ENCODE measurements at places on chromosomes 5 and 9.

- no peak for DNase-seq
Measured at GRCh38 chr5:167777746-167778145, 513.7 kb upstream of the WWC1 start.

GRCh38 chr9:70298245-70298771 lies 39.5 kb downstream of the SMC5 start:
- no peak for DNase-seq

- no peak for DNase-seq
Measured at GRCh38 chr5:76351176-76351575, 51.9 kb upstream of the IQGAP2 start.

DNA sequence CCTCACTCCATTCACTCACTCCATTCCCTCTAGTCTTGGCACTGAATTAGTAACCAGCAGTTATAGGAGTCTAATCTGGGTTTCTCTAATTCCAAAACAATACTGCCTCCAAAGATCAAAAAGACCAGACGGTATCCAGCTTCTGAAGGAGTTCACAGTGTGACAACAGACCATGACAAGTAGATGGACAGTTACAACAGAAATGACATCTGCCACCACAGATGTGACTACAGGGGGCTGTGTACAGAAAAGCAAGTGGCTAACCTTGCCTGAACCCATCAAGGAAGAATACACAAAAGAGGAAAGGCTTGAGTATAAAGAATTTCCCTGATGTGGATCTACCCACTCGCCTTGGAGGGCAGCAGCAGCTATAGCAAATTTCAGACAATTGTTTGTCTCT lies 112.4 kb downstream of the ACTL7B start:
- DNase-seq = no peak

- DNase-seq = no peak
Measured at GRCh38 chr9:108331596-108331995, 524.2 kb downstream of the ACTL7B start.
